ENCODE measurements at places on chromosomes 4 and X. TPM values are rescaled to one million over a fixed set of nuclear protein-coding genes. Genes with fewer than 3 reads are reported as not detected.

- no peak for DNase-seq
Measured at GRCh38 chrX:32269866-32270265, 941.5 kb downstream of the DMD start.

DNA sequence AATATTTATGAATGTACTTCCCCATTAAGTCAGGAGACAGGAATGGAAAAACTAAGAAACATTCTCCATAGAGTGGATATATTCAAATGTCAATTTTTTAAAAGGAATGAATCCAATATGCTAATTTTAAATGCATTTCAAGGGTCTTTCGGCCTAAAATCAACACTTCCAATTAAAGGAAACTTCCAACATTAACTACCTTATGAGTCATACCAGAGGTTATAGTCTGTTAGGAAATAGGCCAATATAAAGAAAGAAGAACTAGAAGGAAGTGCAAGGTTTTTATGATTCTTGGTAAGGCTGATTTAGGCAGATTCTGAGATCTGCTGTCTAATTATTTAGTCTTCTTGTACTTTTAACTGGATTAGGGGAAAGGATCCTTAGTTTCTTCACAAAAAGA, 260.1 kb upstream of the EDNRA start:
- DNase-seq = no peak

GRCh38 chrX:130253916-130254315, 14.8 kb downstream of the ZNF280C start:
- no peak for DNase-seq

DNA sequence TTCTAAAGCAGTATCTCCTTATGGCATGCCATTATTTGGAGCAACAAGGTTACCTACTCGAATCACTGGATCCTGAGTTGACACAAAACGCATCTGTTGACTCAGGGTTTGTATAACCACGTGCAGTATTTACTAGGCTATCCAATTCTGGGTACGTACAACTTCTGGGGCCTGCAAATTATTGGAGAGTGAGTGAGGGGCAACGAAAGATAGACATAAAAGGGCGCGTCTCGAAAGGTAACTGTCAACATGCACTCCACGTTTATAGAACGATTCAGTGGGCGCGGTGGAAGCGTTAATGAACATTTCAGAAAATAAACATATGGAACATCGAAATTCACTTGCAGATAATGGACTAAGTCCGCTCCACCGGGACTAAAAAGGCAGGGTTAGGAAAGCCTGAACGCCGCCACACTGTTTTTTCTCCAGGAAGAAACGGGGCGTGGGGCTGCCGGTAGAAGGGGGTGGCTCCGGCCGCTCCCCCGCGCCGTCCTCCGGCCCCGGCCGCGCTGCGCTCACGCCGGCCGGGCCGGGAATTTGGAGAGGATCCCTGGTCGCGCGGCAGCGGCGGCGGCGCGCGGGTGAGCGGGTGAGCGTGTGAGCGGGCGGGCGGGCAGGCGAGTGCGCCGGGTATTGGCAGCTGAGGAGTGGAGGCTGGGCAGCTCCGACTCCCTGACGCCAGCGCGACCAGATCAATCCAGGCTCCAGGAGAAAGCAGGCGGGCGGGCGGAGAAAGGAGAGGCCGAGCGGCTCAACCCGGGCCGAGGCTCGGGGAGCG, at the start of gene SMAD1:
TSS of gene SMAD1 (plus strand) at position 690 of the 778 bp plus-strand sequence. CDS start 32,761 bp downstream, outside the sequence.
- peak; percentile 87 for DNase-seq

DNA sequence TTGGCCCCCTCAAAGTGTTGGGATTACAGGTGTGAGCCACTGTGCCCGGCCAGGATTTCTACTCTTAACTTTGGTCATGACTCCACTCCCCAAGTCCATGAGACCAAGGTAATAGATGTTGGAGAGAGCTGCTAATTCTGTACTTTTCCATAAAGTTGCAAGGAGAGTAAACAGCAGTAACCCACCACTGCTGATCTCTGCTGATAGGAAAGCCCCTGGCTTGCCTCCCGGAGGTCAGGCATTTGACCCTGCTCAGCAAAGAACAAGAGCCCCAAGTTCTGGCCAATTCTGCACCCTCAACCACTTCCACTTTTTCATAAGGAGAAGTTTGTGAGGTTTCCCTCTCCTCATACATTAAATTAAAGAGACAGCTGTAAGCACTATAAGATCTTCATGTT, 143.0 kb downstream of the RASL11B start:
- DNase-seq = no peak

DNA sequence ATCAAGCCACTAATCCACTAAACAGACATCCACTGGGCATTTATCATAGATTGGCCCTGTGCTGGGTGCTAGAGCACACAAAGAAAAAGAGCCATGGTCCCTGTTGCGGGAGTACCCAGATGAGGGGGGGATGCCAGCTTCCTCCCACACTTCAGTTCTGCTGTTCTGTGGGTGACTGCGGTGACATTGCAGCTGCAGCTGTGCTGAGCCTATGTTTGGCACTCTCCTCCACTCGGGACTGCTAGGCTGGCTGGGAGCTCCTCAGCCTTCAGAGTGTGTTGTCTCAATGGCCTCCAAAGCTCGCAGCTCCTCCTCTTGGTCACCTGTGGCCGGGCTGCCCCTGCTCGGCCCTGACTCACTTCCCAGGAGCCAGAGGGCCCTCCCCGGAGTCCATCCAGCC, 173.2 kb downstream of the CLCN4 start:
- DNase-seq = no peak

Gene RPA4
- total RNA-seq = 0.56 TPM

Gene OPRPN
- not detected for total RNA-seq

Gene CDX4
- not detected for total RNA-seq

Measured in mammary epithelial cell (primary cell).